NCI-H446 (cell line): ENCODE measurements at places on chromosomes 1 and 21.

GRCh38 chr1:5394111-5394510 is 598.1 kb downstream of the NPHP4 start:
- no peak for DNase-seq

DNA sequence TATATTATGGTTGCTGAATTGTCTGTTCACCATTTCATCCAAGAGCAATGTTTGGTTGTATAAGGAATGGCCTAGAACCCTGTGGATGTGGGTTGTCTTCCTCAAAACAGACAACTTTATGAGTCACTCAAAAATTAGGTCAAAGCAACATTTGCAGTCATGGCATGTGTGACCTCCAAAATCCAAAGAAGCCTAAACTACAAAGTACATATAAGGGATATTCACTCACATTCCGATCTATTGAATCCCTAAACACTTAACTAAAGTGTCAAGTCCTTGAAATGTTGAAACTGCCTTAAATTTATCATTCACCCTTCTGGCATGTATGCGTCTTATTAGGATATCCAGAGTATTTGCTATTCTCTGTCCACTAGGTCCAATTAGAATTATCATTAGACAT is 491.5 kb downstream of the NUF2 start:
- no peak for DNase-seq

- DNase-seq, result peak; percentile 87
These were observed 27.6 kb downstream of the COQ8A start for GRCh38 chr1:226967665-226968064.

DNA sequence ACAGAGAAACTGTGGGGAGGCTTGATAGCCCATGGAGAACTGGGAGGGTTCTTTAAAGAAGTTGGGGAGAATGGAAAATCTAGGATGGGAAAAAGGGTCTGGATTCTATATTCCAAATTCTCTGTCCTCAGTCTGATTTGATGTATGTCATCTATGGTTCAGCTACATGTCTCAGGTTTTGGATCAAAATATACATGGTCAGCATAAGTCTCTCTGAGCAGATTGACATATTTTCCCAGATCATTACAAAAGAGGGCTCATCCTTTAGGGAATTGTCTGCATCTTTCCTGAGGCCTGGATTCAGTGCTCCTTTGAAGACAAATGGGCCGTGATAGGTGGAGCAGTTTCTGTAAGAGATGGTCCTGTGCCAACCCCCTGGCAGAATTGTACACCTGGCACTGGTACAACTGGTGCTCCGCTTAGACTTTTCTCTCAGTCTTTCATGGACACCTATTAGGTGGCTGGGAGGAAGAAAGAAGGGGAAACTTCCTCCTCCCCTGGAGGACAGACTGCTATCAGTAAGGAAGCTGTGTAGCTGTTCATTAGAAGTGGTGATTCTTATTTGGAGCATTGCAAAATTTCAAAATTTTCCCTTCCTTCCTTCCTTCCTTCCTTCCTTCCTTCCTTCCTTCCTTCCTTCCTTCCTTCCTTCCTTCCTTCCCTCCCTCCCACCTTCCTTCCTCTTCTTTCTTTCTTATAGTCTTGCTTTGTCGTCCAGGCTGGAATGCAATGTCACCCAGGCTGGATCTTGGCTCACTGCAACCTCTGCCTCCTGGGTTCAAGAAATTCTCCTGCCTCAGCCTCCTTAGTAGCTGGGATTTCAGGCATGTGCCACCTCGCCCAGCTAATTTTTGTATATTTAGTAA is 26.1 kb upstream of the RGL1 start:
- DNase-seq, result peak; percentile 80

DNA sequence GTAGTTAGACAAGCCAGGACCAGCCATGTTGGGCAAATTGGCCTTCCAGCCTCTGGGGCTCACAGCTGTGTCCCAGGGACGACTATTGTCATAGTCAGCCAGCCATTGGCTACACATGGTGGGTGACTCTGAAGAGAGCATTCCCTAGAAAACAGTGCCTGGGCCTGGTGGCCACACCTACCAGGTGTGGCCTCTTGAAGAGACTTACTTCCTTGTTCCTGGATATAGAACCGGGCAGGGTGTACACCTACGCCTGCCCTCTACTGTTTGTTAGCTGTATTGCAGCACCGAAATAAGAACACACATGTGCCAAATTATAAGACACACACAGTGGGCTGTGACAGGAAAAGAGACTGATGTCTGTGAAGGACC is 134.6 kb upstream of the ARHGEF16 start:
- peak; percentile 58 for DNase-seq
